ENCODE measurements at places on chromosomes 4 and X.

- no peak for DNase-seq
These were observed 15.6 kb downstream of the PPP2R3B start for GRCh38 chrX:370963-371745.

GRCh38 chrX:82734140-82734539 lies 774.0 kb upstream of the POU3F4 start:
- no peak for DNase-seq

DNA sequence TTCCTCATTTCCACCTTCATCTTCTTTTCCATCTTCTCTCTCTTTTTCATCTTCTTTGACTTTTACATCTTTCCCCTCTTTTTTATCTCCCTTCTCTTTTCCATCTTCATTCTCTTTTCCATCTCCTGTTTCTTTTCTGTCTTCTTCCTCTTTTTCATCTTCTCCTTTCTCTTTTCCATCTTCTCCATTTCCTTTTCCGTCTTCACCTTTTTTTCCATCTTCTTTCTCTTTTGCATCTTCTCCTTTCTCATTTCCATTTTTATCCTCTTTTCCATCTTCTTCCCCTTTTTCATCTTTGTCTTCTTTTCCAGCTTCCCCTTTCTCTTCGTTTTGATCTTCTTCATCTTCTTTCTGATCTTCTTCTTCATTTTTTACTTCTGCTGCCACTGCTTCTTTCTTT lies 87.0 kb downstream of the HMGN5 start:
- no peak for DNase-seq

GRCh38 chrX:119758731-119759247 lies 401 bp downstream of the SOWAHD start:
- no peak for DNase-seq

GRCh38 chrX:16869393-16870094 lies 618 bp downstream of the RBBP7 start:
- peak; percentile 39 for DNase-seq

GRCh38 chr4:5730436-5730835 lies 19.4 kb downstream of the EVC start:
- no peak for DNase-seq

DNA sequence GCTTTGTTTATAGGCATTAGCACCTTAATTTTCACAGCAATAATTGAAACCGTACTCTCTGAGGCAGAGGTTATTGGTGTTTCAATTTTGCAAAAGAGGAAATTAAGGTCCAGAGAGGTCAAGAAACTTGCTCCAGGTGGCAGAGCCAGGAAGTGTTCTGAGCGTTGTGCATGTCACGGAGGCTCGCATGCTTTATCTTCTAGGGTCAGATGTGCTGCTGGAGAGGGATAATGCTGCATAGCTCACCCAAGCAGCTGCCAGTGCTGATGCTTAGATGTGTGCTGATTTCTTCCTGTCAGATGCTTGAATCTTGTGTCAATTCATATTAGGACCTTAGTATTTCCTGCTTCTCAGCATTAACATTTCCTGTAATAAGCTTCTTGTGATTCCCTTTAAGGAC lies 13.0 kb upstream of the FGF5 start:
- no peak for DNase-seq

DNA sequence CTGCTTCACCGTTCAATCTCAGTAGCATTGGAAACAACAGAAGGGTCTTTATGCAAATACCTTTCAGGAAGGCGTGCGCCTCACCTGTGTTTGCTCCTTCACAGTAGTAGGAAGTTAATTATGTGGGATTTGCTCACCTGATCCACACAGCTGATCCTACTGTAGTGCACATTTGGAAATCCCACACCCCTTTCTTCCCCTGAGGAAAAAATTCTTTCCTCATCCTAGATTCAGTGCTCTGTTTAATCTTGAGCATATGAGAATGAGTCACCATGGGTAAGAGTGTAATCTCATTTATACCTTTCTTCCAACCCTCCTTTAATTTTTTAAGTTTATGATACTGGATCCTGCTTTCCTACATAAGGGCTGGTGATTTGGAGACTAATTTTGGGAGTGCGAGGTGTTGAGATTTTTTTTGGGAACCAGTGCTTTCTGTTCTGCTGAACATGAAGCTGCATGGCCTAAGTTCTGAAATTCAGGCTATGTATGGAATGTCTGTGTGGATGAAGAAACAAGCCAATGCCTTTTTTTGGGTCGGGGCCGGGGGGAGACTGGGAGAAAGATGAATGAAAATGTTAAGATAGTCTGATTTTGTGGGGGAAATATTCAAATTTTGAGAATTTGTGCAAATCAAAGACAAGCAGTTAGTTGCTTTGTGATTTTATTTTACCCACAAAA lies 19.0 kb downstream of the GAB1 start:
- DNase-seq, result no peak

DNA sequence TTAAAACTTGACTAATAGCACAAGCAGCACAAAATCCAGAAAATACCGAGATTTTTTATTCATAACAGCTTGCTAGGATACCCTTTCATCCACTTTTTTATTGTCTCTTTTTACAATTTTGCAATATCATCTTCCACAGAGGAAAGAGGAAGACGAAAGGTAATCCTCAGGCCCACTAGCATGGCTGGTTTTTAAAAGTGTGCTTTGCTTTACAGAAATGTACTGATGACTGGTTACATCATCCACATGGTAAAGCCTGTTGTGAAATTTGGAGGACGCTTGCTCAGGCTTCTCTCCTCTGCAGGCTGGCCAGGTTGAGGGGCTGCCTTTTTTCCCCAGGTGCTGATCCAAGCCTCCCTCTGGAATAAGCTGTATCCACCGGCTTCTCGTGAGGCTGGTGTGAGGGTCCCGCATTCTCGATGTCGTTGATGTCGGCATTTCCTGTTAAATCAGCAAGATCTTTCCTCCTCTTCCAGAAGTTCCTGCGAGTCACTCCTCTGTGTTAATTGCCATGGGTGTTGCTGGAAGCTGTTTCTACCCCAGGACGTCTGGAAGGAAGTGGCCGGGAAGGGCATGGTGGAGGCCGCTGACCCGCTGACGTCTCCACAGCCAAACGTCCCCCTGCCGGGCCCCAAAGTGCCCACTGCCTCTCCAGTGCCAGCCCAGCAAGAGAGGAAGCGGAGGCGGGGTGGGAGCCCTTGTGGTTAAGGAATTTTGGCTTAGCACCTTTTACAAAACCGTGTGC lies 5.8 kb upstream of the DGKQ start:
- no peak for DNase-seq

GRCh38 chr4:89351201-89351600 lies 43.6 kb upstream of the GPRIN3 start:
- DNase-seq, result no peak

- DNase-seq, result no peak
These were observed 69.6 kb upstream of the C4orf50 start for GRCh38 chr4:6087669-6088341.

GRCh38 chrX:117743469-117744251 lies 372.9 kb downstream of the KLHL13 start:
- no peak for DNase-seq

DNA sequence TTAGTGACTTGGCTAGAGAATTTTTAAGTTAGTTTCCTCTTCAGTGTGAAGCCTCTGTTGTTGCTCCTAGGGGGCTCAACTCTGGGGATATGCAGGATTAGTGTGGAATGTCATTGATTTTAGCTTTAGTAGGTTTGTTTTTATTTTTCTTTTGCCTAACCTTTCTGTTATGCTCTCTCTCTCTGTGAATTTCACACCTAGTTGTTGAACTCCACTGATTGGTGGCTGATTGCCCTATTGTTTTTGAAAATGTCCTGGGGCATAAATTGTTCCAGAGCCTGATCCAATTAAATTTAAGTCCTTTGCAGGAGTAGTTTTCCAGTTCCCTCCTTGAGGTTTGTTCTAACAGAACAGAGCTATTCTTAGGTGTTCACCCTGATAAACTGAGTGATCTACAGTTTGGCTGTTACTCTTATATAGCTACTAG lies 393.3 kb upstream of the CTSO start:
- DNase-seq, result no peak

All from stimulated activated CD8-positive, alpha-beta memory T cell treated with anti-CD3 and anti-CD28 coated beads, Interleukin-12 subunit alpha, Interleukin-12 subunit beta, amount 100 ng/mL, for 4 hours (primary cell).